ENCODE measurements at places on chromosomes 5 and 9.

DNA sequence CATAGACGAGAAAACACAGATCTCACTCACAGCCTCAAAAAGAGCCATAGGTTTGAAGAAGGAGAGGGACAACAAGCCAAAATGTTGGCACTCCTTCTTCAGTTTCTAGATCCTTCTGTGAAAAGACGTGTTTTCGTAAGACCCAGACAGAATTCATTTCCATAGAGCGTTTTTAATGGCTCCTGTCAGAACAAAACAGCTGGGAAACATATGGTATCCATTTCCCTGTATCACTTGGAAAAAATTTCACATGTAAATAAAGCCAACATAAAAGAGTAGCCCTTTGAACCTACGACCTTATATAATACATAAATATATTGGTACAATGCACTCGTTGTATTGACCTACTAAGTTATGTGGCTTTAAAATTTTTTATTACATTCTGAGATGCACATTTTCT is 108.1 kb downstream of the SNCAIP start:
- DNase-seq: no peak

GRCh38 chr5:88837222-88837621 is 45.8 kb downstream of the MEF2C start:
- no peak for DNase-seq

GRCh38 chr5:135015942-135016341 is 18.1 kb downstream of the PITX1 start:
- DNase-seq: no peak

DNA sequence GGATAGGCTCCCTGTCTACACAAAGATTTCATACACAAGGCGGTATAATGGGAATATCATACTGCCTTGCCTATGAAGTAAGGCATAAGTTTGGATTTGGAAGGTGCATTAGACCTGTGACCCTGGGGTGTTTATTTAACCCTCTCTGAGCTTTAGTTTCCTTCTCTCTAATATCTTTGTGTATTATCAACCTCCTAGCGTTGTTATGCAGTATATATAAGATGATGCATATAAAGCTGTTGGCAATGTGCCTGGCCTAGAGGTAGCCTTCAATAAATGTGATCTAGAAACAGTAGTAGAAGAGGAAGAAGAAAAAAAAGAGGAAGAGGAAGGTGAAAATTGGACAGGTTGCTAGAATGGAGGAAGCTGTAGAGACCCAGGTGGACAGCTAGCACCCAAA is 311.6 kb upstream of the CLINT1 start:
- no peak for DNase-seq

DNA sequence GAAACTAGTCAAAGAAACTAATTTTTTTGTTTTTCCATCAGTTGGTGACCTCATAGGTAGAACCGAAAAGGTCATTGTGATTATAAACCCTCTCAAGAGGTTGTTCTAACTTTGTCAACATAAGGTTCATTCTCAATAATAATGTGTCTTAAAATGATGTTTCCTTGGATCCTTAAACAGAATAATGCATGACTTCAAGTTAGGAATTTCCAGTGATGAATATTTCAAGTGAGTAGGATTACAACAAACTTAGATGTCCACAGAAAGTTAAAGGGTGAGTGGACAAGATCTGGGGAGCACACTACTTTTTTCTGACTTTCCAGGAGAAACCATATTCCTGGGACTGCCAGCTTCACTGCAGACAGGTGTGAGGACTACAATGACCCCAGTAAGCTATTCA is 239.0 kb upstream of the PTGER4 start:
- no peak for DNase-seq

- DNase-seq: no peak
Measured at GRCh38 chr9:125460883-125461635, 199.4 kb downstream of the GAPVD1 start.

DNA sequence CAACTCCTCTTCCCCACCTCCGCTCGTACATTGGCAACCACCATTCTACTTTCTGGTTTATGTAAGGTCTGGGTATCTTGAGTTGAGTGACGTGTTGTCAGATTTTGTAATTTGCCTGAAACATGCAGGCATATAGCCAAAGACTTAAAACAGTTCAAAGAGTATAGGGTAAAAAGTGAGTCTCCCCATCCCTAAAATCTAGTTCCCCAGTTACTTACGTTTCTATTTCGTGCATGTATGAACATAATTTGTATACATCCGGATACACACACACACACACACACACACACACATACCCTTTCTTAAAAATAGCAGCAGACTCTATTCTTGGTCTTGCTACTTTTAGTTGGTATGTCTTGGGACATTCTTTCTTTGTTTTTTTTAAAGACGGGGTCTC is 915 bp downstream of the HSDL2 start:
- peak; percentile 52 for DNase-seq

DNA sequence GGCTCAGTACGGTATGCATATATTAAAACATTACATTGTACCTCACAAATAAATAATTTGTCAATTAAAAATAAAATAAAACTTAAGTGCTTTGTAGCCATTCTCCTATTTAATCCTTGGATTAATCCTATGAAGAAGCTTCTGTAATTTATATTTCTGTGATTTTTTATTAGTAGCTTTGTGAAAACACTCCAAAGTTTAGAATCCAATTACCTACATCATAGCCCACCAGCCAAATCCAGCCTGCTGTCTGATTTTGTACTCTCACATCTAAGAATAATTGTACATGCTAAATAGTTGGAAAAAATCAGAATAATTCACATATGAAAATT is 10.4 kb downstream of the MED7 start:
- DNase-seq: no peak

DNA sequence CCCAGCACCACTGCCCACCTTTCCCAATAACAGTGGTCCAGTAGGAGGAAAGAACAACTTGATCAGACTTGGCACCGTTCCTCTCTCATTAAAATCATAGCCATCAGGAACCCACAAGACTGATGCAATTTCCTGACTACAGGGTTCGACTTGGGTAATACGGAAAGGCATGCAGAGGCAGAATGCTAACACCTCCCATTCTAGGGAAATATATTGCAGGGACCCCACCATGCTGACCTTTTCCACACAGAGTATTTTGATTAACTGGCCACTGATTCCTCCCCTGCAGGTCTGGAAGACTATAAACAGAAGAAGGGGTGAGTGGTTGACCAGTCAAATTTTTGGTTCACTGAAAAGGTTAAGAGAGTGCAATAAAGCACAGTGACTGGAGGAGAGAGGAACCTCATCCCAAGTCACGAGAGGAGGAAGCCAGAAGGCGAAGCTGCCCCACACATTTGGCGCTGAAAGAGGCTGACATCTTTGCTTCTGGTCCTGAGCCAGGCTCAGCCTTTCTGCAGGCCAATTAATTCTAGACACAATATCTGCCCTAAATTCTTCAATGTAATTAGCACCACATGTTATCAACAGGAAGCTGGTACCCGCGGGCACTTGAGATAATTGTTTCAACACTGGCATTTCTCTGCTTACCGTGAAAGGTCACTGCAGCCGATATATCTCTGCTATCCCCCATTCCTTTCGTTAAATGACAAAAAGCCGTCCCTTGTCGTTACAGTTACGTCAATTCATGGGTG is 64.7 kb upstream of the SPOCK1 start:
- peak; percentile 87 for DNase-seq

DNA sequence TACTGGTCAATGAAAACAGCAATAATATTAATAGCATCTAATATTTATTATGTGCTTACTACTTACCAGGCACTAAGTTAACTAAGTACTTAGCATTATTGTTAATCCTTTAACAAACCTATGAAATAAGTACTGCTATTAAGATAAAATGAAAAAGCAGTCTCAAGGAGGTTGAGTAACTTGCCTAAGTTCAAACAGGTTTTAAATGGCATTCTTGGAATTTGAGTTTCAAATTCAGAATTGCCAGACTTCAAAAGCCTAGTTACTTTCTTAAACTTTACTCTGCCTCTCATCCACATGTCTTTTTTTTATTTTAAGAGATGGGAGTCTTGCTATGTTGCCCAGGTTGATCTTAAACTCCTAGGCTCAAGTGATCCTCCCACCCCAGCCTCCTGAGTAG is 16.0 kb downstream of the LEAP2 start:
- DNase-seq: no peak

- no peak for DNase-seq
Measured at GRCh38 chr9:83503866-83504265, 34.3 kb downstream of the FRMD3 start.

DNA sequence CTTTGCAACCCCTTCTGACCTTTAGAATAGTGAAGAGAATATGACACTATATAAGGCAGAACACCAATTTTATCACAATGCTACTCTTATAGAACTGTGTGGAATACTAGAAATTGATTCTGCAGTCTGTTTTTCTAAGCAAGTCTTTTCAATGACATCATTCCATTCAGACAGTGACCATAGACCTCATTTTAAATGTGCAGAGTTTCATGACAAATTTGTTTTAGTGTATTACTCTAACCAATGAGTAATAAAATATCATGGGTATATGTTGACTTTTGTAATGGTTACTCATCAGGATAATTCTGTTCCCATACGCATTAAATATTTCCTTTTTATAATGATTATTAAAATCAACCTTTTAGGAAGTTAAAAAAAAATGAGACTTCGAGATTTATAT is 219.9 kb downstream of the COX7C start:
- no peak for DNase-seq

DNA sequence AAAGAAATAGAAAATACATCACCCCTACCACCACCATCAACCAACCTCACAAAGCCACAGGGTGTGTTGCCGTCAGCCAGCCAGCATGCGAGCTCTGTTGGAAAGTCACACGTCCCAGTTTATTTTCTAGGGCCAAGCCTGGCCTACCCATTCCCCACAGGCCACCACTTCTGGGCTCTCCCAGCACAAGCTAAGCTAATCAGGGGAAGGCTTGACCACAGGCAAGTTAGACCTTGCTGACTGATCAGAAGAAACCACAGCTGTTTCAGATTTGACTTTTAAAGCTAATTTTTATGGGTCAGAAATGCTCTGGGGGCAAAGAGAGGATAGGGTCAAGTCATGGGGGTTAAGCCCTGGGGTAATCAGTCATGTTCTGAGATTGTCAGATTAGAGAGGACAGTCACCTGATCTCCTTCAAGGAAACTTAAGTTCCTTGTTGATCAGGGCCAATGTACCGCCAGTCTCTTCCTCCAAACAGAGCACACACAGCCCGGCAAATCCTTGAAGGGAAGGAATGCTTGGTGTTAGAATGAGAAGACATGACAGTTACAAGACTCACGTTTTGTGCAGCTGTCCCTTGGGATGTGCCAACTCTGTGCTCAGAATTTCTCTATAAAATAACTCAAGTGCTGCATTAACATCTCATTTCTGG is 7.6 kb downstream of the SHB start:
- DNase-seq: no peak

GRCh38 chr9:78565481-78565880 is 268.6 kb downstream of the PSAT1 start:
- DNase-seq: no peak

GRCh38 chr9:90085633-90086032 is 480.8 kb downstream of the GADD45G start:
- DNase-seq: no peak

DNA sequence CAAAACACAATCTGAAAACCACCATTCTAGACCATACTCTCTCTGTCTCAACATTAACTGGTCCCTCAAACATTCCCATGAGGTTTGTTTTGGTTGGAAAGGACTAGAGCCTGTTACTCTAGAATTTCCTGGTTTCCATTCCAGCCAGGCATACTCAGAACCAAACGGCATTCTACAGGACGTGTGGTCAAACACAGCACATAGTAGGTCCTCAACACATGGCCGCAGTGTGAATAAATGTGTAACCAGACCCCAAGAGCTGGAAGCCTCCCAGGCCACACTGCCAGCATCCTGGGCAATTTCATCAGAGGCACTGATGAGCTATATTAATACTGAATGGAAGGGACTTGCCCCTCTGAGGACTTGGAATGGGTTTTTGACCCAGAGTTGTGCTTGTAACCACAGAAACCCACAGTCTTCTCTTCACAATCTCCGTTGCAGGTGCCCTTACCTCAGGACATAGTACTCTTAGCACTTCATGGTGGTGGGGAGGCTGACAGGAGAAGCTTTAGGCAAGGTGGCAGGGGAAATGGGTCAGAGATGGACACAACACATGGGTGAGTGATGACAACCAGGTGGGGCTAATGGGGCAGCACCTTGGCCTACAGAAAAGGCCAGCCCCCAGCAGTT is 66.0 kb downstream of the ZNF366 start:
- no peak for DNase-seq

DNA sequence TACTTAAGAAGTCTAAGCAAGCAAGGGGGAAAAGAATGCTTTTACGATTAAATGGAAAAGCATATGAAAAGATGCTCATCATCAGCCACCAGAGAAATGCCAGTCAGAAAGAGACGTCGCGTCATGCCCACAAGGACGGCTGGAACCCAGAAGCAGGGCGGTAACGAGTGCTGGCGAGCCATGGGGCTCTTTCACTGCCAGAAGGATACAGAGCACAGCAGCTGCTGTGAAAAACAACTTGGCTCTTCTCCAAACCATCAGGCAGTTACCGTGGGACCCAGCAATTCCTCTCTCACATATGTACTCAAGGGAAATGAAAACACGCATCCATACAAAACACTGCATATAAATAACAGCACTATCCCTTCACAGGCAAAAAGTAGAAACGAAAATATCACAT is 95.5 kb downstream of the CAMSAP1 start:
- DNase-seq: no peak

DNA sequence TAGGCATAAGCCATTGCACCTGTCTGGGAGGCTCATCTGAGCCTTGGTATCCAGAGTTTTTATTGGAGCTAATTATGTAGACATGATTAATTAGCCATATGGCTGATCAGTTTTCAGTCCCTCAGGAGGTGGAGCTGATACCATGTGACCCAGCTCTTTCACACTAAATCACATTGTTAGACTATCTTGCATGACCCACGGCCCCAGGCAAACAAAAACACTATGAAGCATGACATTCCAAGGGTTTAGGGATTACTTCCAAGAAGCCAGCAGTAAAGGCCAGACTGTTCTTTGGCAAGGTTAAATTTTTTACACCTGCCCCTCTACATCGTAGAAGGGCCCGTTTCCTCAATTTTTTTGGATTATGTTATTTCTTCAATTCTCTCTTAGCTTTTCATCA is 5.0 kb upstream of the C5orf24 start:
- DNase-seq: no peak

GRCh38 chr9:133278161-133279114 is 3.4 kb upstream of the ABO start:
- DNase-seq: no peak

DNA sequence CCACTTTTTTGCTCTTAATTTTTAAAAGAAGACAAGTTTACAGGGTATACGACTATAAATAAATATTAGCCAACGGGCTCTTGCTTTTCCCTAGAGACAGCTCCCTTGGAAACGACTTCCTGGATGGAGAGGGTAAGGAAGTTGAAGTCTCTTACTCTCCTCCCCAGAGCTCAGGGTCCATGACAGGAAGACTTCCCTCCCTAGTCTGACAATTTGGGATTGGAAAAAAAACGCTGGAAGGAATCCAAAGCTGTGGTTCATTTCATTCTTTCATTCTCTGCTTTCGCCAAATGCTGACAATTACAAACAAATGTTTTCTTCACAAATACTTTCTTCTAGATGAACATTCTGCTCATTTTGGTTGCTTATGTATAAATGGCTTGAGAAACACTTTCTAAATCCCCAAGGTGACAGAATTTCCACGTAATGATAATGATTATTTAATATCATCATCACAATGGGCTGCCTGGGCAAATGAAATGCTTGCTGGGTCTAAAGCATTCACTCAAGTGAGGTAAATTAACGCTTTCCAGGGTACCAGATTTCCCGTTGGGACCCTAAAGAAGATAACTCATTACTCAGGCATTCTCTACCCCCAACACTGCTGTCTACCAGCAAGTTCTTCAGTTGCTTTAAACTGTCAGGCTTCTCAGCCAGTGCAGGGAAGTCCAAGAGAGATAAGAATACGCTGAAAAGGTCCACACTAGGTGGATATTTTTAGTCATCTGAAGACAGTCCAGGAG is 139.8 kb upstream of the SLC30A5 start:
- DNase-seq: no peak
